GM12878 (cell line): ENCODE measurements at places on chromosomes 2 and 18. TPM values are rescaled to one million over a fixed set of nuclear protein-coding genes. Genes with fewer than 3 reads are reported as not detected.

The HNMT gene
- 0.43 TPM in 1 of 2 replicates, not detected in the other for total RNA-seq

The SGPP2 gene
- total RNA-seq, result 19.8 and 20.7 TPM in 2 replicates

The C2orf78 gene
- 0.44 and 0.51 TPM in 2 replicates for total RNA-seq

The IL18R1 gene
- total RNA-seq, result 10.0 and 10.4 TPM in 2 replicates

The SLC11A1 gene
- 0.38 and 0.56 TPM in 2 replicates for total RNA-seq

The PSD4 gene
- 114 and 117 TPM in 2 replicates for total RNA-seq

The ZNF396 gene
- 0.45 and 0.46 TPM in 2 replicates for total RNA-seq

The LIMS4 gene
- 0.40 and 0.49 TPM in 2 replicates for total RNA-seq

The MYOM1 gene
- 1.0 and 1.1 TPM in 2 replicates for total RNA-seq

The HRH4 gene
- not detected in 2 replicates for total RNA-seq

The NOL4 gene
- 8.5 and 10.0 TPM in 2 replicates for total RNA-seq

The RHOB gene
- 4.0 and 4.5 TPM in 2 replicates for total RNA-seq

The ITM2C gene
- total RNA-seq, result 155 and 167 TPM in 2 replicates

The EGR4 gene
- total RNA-seq, result 0.16 TPM in 1 of 2 replicates, not detected in the other

The TBR1 gene
- total RNA-seq, result not detected in 2 replicates

The LYG1 gene
- 0.21 TPM in 1 of 2 replicates, not detected in the other for total RNA-seq

The AGXT gene
- total RNA-seq, result 0.18 and 0.19 TPM in 2 replicates

The CMPK2 gene
- 3.5 and 3.9 TPM in 2 replicates for total RNA-seq

The CRYBA2 gene
- total RNA-seq, result not detected in 2 replicates

The DTNA gene
- total RNA-seq, result 0.27 and 0.36 TPM in 2 replicates

The MAPK4 gene
- total RNA-seq, result 0.11 TPM in 1 of 2 replicates, not detected in the other

The C2orf74 gene
- 4.7 and 5.6 TPM in 2 replicates for total RNA-seq

The PDK1 gene
- 18.3 and 20.1 TPM in 2 replicates for total RNA-seq

The MSH2 gene
- total RNA-seq, result 51.1 and 53.8 TPM in 2 replicates

The G6PC2 gene
- total RNA-seq, result not detected in 2 replicates

The FAM124B gene
- total RNA-seq, result not detected in 2 replicates

The HOXD10 gene
- total RNA-seq, result not detected in 2 replicates

The AAK1 gene
- total RNA-seq, result 32.9 and 35.0 TPM in 2 replicates

The HTR2B gene
- 0.13 and 0.19 TPM in 2 replicates for total RNA-seq

The HOXD13 gene
- not detected in 2 replicates for total RNA-seq

The NIFK gene
- total RNA-seq, result 91.1 and 92.9 TPM in 2 replicates

The SIX2 gene
- not detected in 2 replicates for total RNA-seq

The FLACC1 gene
- total RNA-seq, result 0.29 and 0.54 TPM in 2 replicates

The PSTPIP2 gene
- total RNA-seq, result 21.2 and 23.5 TPM in 2 replicates

The TAF4B gene
- total RNA-seq, result 11.4 and 12.3 TPM in 2 replicates

The GAD1 gene
- total RNA-seq, result 0.43 and 0.62 TPM in 2 replicates

The C2orf81 gene
- 9.5 and 9.8 TPM in 2 replicates for total RNA-seq

The CPS1 gene
- total RNA-seq, result 0.77 and 1.0 TPM in 2 replicates
